ENCODE measurements at places on chromosomes 16 and 17.

GRCh38 chr16:83211711-83212110 is 584.9 kb downstream of the CDH13 start:
- no peak for DNase-seq

GRCh38 chr17:32849879-32850278 is 27.0 kb downstream of the MYO1D start:
- DNase-seq: no peak

- DNase-seq: no peak
Observed at GRCh38 chr17:63775420-63775819, 1.4 kb downstream of the DDX42 start.

DNA sequence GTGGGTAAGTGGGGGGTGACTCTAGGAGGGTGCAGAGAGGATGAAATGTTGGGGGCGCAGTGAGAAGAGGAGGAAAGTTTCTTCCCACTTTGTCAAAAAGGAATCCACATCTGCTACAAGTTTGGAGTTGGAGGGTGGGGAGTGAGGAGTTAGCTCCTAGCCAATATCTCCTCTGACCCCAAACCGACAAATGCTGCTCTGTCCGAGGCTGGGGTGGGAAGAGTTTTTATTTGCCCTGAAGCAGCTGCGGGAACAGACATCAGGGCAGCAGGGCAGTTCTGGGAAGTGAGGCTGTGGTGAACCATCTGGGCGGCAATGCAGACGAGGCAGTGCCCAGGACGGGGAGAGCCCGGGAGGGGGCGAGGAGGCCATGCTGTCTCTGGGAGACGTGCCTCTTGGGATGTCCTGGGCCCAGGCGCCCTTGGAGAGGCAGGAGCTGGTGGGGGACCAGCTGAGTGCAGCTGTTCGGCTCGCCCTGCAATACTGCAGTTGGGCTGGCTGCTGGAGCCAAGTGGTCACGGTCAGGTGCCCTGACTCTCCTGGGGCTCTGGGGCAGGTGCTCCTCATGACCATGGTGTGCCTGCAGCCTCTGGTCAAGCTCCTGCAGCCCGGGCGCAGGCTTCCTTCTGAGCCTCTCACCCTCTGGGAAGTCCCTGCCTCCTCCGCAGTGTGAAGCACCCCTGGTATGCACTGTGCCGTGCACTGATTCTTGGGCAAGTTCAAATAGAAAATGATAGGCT is 6.4 kb upstream of the SOCS3 start:
- DNase-seq: no peak

Measured in stimulated activated CD4-positive, alpha-beta T cell treated with anti-CD3 and anti-CD28 coated beads, Interleukin-1b, Interleukin-23, amount 100 ng/mL, for 1 hour (primary cell).